Epithelial cell of prostate (primary cell): ENCODE measurements at places on chromosomes 2 and 18.

- no peak for DNase-seq
Measured at GRCh38 chr2:68489282-68489681, 21.9 kb downstream of the APLF start.

DNA sequence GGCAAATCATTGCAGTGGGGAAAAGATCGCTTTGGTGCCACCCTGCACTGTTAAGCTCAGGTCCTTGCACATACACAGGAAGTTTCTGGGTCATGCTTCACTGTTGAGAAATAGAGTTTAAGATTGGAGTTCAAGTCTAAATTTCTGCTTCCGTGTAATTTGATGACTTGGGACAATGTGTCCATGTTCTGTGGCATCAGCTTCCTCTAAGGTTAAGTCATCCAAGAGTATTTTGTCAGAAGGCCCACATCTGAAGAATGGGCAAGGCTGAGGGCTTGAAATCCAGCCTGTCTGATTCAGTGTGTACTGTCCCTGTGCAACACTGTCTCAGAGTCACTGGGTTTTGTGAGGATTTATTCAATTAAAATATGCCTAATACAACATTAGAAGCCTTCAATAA lies 880.7 kb downstream of the SUCLG1 start:
- DNase-seq = no peak

DNA sequence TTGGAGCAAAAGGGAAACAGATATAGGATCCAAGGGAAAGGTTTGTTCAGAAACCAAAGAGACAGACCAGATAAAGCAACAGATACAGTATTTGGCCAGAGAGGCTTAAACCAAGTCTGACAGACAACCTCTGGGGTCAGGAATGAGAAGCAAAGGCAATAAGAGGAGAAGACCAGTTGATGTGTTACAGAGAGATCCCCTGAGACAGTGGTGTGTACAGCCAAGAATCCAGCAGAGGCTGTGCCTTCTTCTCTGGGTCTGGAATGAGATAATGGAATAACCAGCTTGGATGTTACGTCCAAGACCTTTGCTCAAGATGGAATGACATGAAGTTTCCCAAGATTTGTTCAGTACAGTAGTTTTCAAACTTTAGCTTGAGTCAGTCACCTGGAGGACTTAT lies 61.1 kb downstream of the MDH1 start:
- no peak for DNase-seq

DNA sequence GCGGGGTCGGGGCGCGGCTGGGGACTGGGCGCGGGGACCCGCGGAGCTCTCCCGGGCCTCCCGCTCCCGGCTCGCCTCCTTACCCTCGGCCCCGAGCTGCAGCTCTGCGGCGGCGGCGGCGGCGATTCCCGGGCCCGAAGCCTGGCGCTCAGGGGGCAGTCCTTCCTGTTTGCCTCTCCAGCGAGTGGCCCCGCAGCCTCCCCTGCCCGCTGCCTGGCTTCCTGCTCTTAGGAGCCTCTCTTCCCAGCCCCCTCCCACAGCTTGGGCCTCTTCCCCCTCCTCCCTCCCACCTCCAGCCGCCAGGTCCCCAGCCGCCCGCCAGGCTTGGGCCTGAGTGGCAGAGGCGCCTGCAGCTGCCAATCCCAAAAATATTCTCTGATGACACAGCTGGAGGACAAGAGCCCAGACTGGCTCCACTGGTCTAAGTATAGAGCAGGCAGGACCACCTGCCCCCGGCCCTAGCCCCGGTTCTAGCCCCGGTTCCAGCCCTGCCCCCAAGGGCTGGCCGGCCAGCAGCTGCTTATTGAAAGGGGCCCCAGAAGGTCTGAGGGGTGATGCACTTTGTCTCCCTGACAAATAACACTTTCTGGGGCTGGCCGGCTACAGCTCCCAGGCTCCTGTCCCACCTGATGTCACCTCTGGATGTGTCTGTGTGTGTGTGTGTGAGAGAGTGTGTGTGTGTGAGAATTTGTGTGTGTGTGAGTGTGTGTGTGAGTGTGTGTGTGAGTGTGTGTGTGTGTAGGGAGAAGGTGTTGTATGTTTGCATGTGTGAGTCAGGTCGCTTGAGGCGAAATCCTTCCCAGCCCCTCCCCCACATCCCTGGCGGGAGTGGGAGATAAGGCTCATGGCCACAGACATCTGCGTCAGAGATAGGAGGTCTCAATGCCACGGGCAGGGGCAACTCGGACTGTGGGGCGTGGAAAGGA lies at the start of gene OBSL1:
OBSL1 (minus strand) TSS at position 229 of the 926 bp plus-strand sequence. CDS start 307 bp downstream, outside the sequence.
- peak; percentile 41 for DNase-seq

DNA sequence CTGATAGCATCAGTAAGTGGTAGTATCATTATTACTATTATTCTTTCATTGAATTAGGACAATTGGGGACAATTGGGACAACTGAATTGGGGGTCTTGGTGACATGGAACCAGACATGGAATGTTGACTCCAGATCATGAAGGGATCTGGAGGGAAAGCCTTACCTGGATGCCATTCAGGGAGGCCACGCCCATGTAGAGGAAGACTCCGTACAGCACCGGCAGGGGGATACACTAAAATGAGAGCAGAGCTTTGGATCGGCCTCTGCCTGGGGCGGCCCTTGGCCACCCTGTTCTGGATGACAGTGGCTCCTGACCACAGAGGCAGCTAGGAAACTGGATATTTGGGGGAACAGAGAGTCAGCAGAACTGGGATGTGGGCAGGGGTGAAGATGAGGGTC lies 29.2 kb downstream of the MTHFD2 start:
- no peak for DNase-seq

DNA sequence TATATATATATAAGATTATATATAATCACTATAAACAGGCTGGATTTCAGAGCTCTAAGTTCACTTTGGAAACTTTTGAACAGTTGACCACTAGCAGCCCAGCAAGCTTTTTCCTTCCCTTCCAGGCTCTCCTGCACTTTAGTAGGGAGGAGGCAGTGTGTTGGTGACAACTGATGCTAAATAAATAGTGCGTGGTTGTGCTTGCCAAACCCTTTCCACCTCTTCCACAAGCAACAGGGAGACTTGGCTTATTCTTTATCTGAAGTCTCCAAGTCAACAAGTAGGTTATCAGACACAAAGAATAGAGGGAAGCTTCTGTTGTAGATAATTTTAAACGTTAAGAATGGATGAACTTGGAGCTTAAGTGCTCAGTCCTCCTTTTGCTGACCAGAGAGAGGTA lies 408.2 kb upstream of the HNRNPA3 start:
- DNase-seq = no peak

DNA sequence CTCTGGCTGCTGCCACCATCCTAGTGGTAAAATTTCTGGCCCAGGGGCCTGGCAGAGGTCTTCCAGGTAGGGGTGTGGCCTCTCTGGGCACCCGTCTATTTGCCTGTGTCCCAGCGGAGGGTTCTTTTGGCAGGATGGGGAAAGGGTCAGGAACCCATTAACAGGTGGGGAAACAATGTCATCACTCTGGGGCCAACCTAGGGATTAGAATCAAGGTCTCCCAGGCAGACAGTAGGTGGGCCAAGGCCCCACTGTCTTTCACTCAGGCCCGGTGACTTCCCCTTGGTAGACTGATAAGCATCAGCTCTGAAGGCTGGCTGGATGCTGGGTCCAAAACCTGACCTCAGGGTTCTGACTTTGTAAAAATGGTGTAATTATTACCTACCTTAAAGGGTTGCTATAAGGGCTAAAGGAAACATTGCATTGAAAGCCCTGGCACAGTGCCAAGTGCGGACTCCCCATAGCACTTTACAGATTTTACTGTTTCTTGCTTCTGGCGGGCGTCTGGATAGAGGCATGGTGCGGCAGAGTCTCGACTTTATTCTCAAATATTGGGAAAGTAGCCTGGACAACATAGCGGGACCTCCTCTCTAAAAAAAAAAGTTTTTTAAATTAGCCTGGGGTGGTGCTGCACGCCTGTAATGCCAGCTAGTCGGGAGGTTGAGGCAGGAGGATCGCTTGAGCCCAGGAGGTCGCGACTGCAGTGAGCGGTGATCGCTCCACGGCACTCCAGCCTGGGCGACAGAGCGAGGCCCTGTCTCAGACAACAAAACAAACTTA lies 2.2 kb downstream of the LBX2 start:
- no peak for DNase-seq

- peak; percentile 14 for DNase-seq
Measured at GRCh38 chr2:232979871-232980461, 33.1 kb downstream of the NGEF start.

DNA sequence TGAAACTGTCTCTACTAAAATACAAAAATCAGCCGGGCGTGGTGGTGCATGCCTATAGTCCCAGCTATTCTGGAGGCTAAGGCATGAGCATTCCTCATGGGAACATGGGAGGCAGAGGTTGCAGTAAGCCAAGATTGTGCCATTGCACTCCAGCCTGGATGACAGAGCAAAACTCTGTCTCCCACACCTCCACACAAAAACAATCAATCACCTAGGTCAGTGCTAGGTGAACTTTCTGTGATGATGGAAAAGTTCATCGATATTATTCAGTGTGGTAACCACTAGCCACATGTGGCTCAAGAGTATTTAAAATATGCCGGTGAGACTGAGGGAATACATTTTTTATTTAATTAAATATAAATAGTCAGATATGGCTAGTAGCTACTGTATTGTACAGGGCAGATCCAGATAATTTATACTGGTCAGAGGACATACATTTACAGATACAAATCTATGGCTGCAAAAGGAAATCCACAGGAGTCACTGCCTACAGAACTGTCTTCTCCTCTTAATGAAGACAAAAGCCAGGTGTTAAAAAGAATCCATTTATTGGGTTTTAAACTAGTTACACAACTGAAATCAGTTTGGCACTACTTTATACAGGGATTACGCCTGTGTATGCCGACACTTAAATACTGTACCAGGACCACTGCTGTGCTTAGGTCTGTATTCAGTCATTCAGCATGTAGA lies 3.9 kb upstream of the GPR75 start:
- DNase-seq = no peak

DNA sequence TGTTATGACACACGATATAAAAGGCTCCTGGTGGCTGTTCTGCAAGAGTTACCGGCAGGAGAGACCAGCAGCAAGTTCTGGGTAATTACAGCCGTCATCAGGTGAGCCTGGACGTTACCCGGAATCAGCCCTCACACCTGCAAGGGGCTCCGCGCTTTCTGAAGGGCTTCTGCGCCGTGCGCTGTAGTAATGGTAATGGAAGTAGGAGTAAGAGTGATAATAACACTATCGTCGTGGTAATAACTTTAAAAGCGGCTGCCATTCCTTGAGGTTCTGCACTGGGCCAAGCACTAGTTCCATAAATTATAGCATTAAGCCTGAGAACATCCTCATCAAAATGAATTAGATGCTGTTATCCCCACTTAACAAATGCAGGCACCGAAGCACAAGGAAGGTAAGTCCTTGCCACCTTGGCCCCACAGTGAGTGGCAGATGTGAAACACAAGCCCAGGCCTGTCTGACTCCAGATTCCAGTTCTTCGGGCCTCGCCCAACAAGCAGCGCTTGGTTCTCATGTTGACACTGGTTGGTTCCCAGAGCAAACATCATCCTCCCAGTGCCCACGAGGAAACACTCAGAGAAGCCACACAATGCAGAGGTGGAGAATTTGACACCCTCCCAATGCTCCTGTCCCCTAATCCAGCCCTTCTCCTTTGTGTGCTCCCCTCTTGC lies 205.2 kb downstream of the EIPR1 start:
- peak; percentile 69 for DNase-seq

- no peak for DNase-seq
Measured at GRCh38 chr18:76491473-76491775, 3.6 kb downstream of the ZNF516 start.

DNA sequence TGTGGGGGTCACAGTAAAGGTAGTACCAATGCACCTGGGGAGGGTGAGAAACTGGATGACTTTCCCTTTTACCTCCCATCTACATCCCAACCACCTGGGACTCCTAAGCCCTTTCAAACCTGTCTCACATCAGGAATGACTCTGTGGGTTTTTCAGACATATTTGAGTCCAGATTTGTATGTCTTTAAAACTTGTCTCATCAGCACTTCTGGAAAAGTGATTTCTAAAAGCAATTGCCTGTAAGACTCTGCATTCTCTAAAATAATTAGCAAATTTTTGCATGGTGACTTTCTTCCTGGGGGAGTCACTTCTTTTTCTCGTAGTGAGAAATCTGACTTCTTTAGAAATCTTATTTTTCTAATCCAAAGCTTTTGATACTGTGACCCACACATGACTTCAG lies 1553.0 kb upstream of the PIK3C3 start:
- DNase-seq = no peak

GRCh38 chr18:24031318-24031717 lies 16.8 kb downstream of the TTC39C start:
- no peak for DNase-seq

DNA sequence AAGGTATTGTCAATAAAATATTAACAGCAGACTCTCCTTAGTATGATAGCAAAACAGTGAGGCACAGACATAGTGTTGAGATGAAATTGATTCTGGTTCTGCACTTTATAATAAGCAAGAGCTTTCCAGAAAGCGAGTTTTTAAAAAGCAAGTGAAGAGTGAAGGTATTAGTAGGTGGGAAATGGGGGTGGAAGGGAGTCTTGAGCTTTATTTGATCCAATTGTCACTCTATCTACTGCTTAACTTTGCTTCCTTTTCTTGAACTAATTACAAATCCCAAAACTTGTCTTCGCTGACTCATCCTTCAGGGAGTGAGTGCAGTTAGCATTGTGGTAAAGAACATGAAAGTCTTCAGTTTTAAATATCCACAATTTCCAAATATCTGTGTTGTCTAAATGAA lies 120.6 kb upstream of the BOD1L2 start:
- DNase-seq = no peak

DNA sequence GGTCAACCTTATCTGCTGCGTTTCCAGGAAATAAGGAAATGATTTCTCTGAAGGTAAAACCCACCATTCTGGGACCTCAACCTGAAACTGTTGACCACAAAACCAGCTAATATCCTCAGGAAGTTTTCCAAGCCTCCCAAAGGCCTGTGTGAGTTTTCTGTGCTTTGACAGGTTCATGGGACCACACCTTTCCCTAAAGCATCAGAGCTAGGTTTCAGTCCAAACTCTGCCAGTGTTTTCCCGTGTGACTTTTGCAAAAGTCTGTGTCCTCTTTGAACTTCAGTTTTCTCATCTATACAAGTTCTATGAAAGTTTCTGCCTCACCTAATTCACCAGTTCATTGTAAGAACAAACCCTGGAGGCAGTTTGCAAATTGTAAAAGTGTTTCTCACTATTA lies 39.8 kb downstream of the VSNL1 start:
- no peak for DNase-seq

GRCh38 chr2:46383784-46384456 lies 86.7 kb downstream of the EPAS1 start:
- DNase-seq = no peak

DNA sequence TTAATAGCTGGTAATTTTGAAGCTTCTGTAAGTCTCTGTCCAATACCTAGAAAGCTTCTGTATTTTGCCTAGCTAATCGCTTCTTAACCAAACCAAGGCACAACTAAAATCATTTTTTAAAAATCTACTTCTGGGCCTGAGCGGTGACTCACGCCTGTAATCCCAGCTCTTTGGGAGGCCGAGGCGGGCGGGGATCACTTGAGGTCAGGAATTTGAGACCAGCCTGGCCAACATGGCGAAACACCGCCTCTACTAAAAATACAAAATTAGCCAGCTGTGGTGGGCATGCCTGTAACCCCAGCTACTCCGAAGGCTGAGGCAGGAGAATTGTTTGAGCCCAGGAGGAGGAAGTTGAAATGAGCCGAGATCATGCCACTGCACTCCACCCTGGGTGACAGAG lies 148.6 kb upstream of the FIGN start:
- DNase-seq = no peak

GRCh38 chr2:152518641-152519580 lies 183.9 kb downstream of the FMNL2 start:
- DNase-seq = no peak
